Psoas muscle (tissue), 8 donors: ENCODE measurements at places on chromosomes 13 and 19.

GRCh38 chr13:50617134-50617721 lies 226.3 kb downstream of the DLEU7 start:
- no peak overlapping the region for H3K27ac ChIP-seq
- DNase-seq, result no peak
- H3K4me3 ChIP-seq, result no peak overlapping the region
- H3K36me3 ChIP-seq, result no peaks in the 10 kb centered on the region
- H3K27me3 ChIP-seq, result no peaks in the 10 kb centered on the region

DNA sequence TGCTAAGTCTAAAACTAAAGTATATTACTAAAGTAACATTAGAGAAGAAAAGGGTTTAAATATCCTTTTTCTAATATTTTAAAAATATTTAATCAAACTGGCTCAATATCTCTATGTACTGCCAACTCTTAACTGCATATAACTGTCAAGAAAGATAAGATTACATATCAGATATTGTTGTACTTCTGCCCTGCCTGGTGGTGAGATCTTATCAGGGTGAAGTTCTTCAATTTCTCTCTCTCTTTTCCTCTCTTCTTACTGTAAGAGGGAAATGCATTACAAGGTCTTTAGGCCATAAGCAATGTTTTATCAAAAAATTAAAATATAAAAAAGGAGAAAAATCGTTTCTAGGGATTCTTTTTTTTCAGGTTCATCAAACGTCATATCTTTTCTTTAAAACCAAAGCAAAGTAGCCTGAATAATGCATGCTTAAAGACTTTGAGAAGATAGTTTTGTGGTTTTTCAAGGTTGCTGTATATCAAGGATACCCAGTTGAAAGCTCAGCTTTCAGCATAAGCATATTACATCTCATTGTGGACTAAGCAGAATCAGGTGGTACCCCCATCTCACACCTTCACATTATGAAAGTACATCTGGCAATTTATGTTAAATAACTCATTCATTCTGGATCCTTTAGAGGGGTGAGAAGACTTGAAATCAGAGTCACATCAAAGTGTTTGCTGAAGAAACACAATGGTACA lies 1625.7 kb upstream of the SLC10A2 start:
- H3K36me3 ChIP-seq, result no peaks in the 10 kb centered on the region
- H3K27ac ChIP-seq, result no peak overlapping the region
- no peak for DNase-seq
- H3K4me3 ChIP-seq, result no peak overlapping the region
- no peaks in the 10 kb centered on the region for H3K4me1 ChIP-seq

DNA sequence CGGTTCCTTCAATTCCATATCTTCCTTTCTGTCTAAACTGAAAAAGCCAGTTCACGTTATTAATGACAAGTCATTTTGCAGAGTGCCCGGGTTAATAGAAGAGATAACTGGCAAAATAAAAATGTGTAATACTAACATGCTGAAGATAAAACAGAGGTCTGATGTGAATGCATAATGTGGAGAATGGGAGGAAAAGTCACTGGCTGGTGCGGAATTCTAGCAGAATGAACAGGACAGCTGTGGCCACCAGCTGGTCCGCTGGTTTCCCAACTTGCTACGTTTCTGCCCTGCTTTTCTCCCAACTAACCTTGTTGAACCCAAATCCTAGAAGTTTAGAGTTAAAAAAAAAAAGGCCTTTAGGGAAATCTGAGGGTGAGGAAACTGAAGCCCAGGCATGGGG lies 42.4 kb downstream of the PCDH8 start:
- no peaks in the 10 kb centered on the region for H3K4me1 ChIP-seq
- no peaks in the 10 kb centered on the region for H3K36me3 ChIP-seq
- no peaks in the 10 kb centered on the region for H3K27me3 ChIP-seq
- no peak for DNase-seq

DNA sequence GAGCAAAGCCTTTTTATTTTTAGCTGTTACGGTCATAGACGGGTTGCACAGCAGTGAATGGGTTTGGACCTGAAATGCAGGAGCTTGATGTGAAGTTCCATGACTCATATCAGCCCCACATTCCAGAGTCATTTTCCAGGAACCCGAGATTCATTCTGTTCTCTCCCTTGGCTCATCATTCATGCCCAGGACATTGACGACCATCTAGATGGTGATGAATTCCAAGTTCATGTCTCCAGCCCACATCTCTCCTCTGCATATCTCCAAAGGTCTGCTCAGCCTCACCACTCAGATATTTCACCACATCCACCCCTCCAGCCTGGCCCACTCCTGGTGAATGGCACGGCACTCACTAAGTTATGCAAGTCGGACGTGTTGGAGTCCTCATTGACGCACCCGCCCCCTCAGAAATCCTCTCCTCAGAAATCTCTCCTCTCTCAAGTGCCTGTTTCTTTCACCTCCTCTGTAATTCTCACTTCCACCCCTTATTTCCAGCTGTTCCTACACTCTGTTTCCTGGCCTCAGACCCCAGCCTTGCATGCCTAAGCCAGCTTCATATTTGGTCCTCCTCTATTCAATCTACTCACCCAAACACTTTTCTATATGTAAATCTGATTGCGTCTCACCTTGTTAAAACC lies 83.1 kb downstream of the ALOX5AP start:
- no peak overlapping the region for H3K4me3 ChIP-seq
- no peaks in the 10 kb centered on the region for H3K4me1 ChIP-seq
- H3K27ac ChIP-seq, result no peak overlapping the region
- no peaks in the 10 kb centered on the region for H3K27me3 ChIP-seq

GRCh38 chr19:585551-586110 lies 4.0 kb upstream of the HCN2 start:
- no peak for DNase-seq
- peaks cover 5% of the 10 kb centered on the region for H3K4me1 ChIP-seq
- peaks cover 22% of the 10 kb centered on the region for H3K27me3 ChIP-seq
